Activated CD8-positive, alpha-beta memory T cell treated with anti-CD3 and anti-CD28 coated beads, Interleukin-2, amount 10 ng/mL, durations not matched to agents 7 days and 5 days (primary cell): ENCODE measurements at places on chromosomes 7 and 10. TPM values are rescaled to one million over a fixed set of nuclear protein-coding genes. Genes with fewer than 3 reads are reported as not detected.

The GARIN1A gene
- total RNA-seq: 1.0 TPM

The TMEM176A gene
- total RNA-seq: not detected

The FAM25A gene
- not detected for total RNA-seq

The HYAL4 gene
- total RNA-seq: not detected

The TMEM72 gene
- not detected for total RNA-seq

The SAMD9L gene
- 119 TPM for total RNA-seq
